Vein endothelial cell (primary cell): ENCODE measurements at places on chromosomes 3 and 15. TPM values are rescaled to one million over a fixed set of nuclear protein-coding genes. Genes with fewer than 3 reads are reported as not detected.

TBC1D23 gene
- total RNA-seq, result 36.6 and 45.9 TPM in 2 replicates

LRRK1 gene
- total RNA-seq, result 11.0 and 13.4 TPM in 2 replicates

PCCB gene
- total RNA-seq, result 47.4 and 49.0 TPM in 2 replicates

PLXNB1 gene
- total RNA-seq, result 32.2 and 42.8 TPM in 2 replicates

SPINT1 gene
- total RNA-seq, result 3.2 and 5.2 TPM in 2 replicates

PPARG gene
- 23.2 and 36.9 TPM in 2 replicates for total RNA-seq

RBPMS2 gene
- under 0.01 TPM in 1 of 2 replicates, not detected in the other for total RNA-seq

WDR93 gene
- total RNA-seq, result 0.10 TPM in 1 of 2 replicates, not detected in the other
